ENCODE measurements at places on chromosomes 4 and X.

GRCh38 chrX:72236841-72237240 lies 2.0 kb downstream of the ERCC6L start:
- DNase-seq, result no peak

DNA sequence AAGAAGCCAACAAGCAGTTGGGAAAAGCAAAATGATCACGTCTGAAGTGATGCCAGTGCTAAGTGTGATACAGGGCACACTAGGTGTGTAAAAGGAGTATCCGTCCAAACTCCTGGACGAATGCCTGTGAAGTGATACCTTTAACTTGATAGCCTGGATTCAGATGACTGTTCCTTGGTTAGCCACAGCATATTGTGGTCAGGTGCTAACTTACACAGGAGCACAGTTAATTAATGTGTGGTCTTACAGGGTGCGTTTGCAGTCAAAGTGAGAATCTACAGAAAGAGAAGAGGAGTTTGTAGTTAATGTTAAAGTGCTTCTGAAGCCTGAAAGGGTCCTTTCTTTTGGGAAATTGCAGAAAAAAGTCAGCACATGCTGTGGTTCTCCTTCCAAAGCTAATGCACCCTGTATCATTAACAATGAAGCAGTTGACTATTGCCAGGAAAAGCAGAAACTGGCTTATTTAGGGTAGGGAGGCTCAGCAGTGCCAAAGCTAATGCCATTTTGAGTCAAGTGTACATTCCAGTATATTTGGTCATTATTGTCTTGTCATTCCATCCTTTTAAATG lies 61.1 kb downstream of the DCLK2 start:
- no peak for DNase-seq

GRCh38 chr4:79225360-79225759 lies 100.5 kb downstream of the NAA11 start:
- no peak for DNase-seq

DNA sequence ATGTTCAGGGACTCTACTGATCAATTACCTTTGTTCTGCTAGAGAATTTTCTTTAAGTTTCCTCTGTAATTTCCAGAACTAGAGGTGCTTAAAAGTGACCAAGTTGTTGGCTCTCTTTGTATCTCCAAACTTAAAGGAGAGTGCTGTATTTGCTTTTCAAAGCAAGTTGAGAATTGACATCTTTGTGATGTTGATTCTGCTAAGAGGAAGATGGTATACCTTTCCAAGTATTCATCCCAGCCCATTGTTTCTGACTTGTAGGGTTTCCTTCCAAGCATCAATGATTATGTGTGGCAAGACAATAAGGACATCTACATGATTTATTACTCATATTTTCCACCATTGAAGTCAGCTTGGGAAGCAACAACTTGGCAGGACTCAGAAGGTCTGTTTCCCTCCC lies 190.6 kb downstream of the GC start:
- no peak for DNase-seq

GRCh38 chr4:10033191-10033881 lies 12.0 kb upstream of the SLC2A9 start:
- no peak for DNase-seq

DNA sequence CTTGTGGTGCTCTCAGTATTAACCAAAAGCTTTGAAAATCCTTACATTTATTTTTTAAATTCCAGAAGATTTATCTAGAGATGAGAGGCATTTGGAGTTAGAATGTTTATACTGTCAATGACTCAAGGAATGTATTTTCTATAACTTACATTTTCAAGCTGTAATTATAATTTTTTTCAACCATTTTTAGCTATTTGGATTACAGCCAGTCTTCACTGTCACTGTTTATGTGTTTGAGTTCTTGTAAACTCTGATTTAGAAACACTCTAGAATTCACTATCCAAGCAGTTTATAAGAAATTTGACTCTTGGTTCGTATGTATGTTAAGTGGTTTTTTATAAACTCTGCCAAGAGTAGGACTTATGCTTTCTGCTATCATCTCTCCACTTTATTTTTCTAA lies 36.7 kb upstream of the GUCY1A1 start:
- no peak for DNase-seq

DNA sequence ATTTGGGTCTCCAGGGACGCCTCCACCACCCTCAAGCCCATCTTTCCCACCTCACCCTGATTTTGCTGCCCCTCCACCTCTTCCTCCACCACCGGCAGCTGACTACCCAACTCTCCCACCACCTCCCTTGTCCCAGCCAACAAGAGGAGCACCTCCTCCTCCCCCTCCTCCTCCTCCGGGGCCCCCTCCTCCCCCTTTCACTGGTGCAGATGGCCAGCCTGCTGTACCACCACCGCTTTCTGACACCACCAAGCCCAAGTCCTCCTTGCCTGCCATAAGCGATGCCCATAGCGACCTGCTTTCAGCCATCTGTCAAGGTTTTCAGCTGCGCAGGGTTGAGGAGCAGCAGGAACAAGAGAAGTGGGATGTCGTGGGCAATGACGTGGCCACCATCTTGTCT lies 32.4 kb upstream of the ZNF81 start:
- no peak for DNase-seq

- DNase-seq, result no peak
Measured at GRCh38 chr4:85946821-85947220, 413.0 kb downstream of the MAPK10 start.

DNA sequence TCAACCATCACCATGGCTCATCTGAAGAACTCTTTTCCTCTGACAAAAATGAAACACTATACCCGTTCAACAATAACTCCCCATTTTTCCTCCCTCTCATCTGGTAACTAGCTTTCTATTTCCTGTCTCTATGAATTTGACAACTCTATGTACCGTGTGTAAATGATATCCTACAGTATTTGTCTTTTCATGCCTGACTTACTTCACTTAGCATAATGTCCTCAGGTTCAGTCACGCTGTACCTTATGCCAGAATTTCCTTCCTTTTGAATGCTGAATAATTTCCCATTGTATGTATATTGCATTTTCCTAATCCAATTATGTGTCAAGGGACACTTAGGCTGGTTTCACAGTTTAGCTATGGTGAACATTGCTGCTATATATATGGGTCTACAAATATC lies 18.2 kb downstream of the MAGEA9 start:
- no peak for DNase-seq

DNA sequence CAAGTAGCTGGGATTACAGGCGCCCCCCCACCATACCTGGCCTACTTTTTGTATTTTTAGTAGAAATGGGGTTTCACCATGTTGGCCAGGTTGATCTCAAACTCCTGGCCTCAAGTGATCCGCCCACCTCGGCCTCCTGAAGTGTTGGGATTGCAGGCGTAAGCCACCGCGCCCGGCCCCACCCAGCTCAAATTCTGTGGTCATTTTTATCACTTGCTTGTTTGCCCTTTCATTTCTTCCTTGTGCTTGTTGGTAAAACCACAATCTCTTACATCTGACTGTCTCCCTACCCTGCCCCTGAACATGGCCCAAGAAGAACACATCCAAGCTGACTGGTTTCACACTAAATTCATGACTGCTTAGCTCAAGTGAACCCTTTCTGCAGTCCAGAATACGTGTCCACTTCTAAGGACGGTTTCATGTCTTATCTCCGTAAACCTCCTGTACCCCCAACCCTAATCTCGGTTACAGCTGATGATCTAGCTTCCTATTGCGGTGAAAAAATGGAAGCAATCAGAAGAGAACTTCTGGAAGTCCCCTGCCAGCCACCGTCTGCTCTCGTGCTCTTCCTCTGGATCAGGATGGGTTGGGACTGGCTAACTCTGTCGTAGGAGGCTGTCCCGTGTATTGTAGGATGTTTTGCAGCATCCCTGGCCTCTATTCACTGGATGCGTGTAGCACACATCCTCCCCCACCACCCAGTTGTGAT lies 5.4 kb upstream of the RS1 start:
- no peak for DNase-seq

DNA sequence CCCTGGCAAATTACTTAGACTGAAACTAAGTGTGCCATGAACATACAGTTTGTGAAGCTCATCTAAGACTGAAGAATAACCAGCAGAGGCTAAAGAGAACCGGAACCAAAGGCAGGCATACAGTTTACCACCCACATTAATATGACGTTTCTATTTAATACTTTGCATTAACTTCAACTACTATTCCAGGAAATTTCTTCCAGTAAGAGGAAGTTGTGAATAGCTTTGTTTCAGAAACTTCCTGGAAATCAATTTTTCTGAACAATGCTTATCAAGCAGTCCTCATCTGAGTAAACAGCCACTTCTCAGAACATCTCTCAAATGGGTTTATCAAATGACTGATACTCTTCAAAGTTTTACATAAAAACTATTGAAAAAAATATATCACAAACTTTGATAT lies 252.7 kb downstream of the OPHN1 start:
- DNase-seq, result no peak

GRCh38 chrX:123801901-123802300 lies 58.0 kb upstream of the XIAP start:
- DNase-seq, result no peak

DNA sequence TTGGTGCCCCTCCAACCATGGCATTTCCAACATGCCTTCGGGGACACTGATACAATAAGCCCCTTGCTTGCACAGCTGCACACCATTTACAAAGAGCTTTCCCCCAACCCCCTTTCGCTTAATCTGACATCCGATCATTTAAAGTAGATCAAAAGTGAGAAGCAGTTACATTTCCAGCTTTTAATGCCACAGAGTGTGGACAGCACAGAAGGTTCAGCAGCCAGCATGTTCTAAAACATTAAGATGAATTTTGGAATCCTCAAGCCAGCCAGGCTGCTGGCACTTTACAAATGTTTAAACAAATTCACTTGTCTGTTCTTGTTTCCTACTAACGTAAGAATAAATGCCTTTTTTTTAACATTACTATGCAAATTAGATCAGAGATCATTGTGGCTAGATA lies 284.4 kb upstream of the LDB2 start:
- DNase-seq, result no peak

- DNase-seq, result peak; percentile 59
Measured at GRCh38 chrX:135740681-135741149, 27.3 kb downstream of the CT45A1 start.

DNA sequence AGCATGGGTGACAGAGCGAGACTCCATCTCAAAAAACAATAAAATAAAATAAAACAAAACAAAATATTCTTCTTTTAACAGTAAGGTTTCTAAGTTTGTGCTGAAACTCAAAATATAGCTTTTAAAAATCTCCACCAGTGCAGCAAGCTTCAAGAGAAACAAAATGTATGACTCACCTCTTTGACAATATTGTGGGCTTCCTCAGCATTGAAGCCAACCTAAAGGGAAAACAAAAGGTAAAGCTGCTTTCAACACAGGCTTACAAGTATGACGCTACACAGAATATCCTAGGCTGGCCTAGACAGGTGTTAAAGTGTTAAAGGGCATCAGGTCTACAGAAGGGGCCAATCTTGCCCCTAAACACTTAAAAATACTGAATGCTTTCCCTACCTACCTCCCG lies 1.2 kb downstream of the DYNLT3 start:
- no peak for DNase-seq

- DNase-seq, result no peak
Measured at GRCh38 chrX:66676413-66676812, 37.5 kb upstream of the EDA2R start.

DNA sequence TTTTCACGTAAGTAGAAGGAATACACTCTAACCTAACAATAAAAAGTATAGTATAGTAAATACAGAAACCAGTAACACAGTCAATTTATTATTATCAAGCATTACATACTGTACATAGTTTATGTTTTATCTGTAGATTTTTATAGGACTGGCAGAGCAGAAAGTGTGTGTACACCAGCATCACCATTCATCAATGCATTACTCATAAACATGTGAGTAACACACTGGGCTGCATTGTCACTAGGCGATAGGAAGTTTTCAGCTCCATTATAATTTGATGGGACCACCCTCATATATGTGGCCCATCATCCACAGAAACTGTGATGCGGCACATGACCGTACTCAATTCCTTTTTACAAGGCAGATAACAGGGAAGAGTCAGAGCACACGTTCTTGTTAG lies 137.8 kb upstream of the RBPJ start:
- no peak for DNase-seq

DNA sequence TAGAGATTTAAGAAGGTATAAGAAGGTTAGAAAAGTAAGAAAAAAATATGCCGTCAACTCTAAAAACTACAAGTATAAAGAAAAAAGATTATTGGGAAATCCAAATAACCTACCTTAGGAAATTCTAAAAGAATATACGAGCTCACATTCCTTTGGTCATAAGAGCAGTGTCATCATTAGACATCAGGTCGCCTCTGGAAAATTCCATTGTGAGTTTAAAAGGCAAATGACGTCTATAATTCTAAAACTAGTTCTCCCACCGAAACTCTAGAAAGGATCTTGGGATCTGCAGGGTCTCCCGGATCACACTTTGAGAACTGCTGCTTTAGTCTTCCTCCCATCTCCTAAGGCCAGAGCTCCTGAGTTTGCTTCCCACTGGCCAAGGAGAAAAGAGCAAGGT lies 518 bp upstream of the SAT1 start:
- no peak for DNase-seq

- DNase-seq, result no peak
Measured at GRCh38 chr4:174260099-174260498, 23.4 kb downstream of the FBXO8 start.

DNA sequence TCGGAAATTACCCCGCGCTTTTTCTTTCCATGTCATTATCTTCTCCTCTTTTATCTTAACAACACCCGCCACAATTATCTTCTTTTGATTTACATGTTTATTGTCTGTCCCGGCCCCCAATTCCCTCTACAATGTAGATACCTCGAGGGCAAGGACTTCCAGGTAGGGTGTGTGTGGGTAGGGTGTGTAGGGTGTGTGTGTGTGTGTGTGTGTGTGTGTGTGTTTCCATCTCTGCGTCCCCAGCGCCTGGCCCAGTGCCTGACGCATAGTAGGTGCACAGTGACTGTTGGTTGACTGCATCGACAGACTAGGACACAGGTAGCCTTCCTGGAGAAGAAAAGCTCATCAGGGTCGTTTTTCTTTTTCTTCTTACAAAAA lies 103.1 kb downstream of the UCHL1 start:
- no peak for DNase-seq

- DNase-seq, result no peak
Measured at GRCh38 chr4:174972911-174973310, 54.8 kb downstream of the ADAM29 start.

- DNase-seq, result no peak
Measured at GRCh38 chr4:150931796-150932195, 83.3 kb downstream of the LRBA start.

GRCh38 chrX:131763674-131764073 lies 219.8 kb downstream of the OR13H1 start:
- DNase-seq, result peak; percentile 95

GRCh38 chr4:104217526-104217925 lies 277.2 kb downstream of the CXXC4 start:
- no peak for DNase-seq

- DNase-seq, result no peak
Measured at GRCh38 chr4:153131596-153131995, 72.6 kb upstream of the TRIM2 start.

- DNase-seq, result peak; percentile 2
Measured at GRCh38 chrX:34559325-34559724, 97.8 kb downstream of the TMEM47 start.

GRCh38 chr4:15479913-15480185 lies 10.2 kb downstream of the CC2D2A start:
- DNase-seq, result no peak

DNA sequence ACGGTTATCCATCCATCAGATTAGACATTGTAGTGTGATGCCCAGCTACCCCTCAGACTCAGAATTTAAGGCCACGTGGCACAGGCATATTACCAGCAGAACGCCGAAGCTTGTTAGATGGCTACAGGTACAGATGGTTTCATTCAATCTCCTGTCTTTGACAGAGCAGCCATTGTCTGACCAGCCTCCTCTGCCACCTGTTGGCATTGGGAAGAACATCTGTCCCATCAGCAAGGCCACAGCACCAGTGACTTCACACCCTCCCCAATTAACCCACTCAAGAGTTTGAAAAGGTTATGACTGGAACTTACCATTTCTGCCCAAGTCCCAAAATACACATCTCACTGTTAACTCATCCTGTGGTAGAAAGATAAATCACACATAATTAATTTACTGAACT lies 22.0 kb upstream of the PHKA2 start:
- DNase-seq, result peak; percentile 9
